ENCODE measurements at places on chromosomes 3 and 15.

DNA sequence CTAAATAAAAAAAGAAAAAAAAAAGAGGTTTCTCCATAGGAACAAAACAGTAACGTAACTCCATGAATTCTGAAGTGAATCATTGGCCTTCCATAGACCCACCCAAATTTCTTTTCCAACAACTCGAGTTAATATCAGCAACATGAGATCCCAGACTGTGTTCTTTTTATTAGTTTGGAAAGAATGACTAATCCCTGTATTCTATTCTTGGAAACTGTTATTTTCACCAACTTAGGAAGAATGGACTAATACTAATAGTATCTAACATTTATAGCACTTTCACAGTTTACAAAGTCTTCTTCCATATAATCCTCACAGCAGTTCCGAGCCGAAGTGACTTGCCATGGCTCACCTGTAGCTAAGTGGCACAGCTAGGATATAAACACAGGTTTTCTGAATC lies 72.7 kb upstream of the SLC4A7 start:
- DNase-seq: no peak

- no peak for DNase-seq
These were observed 39.6 kb downstream of the ATP13A3 start for GRCh38 chr3:194447161-194447560.

DNA sequence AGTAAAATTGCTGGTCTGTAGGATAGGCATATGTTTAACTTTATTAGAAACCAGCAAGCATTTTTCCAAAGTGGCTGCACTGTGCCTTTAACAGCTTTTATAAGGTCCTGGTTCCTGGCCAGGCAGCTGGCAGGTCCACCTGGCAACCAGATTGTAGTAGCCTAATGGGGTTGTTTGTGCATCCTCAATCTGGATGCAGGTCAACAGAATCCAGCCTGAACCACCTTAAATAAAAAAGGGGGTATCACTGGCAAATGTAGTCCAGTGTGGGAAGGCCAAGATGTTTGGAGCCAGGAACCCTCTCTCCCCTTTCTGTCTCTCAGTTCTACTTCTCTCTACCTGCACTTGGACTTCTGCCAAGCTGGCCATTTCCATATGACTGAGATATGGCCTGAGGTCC lies 200.3 kb downstream of the ZNF621 start:
- no peak for DNase-seq

- peak; percentile 62 for DNase-seq
These were observed at the start of gene ARHGEF26 for GRCh38 chr3:154120961-154121700. Gene ARHGEF26, plus strand, starts transcription at chr3:154121390. Its CDS starts 603 bp downstream, at chr3:154121993.

DNA sequence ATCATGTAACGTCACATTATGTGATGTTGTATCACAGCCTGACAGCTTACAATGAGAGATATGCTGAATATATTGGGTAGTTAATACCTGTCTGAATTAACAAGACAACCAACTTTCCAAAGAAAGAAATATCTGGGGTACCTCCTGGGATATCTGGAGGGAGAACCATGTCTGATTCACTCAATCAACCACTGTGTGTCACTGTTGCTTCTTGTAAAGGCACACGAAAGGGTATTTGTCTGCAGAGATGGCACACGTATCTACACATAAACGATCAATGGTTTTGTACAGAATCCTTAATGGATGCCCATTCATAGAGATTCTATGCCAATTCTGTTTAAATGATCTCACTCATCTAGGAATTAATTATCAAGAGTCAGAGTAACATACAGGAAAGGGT lies 252.1 kb upstream of the TMCO5A start:
- DNase-seq: no peak

- DNase-seq: no peak
These were observed 61.0 kb upstream of the PAQR5 start for GRCh38 chr15:69237718-69238117.

DNA sequence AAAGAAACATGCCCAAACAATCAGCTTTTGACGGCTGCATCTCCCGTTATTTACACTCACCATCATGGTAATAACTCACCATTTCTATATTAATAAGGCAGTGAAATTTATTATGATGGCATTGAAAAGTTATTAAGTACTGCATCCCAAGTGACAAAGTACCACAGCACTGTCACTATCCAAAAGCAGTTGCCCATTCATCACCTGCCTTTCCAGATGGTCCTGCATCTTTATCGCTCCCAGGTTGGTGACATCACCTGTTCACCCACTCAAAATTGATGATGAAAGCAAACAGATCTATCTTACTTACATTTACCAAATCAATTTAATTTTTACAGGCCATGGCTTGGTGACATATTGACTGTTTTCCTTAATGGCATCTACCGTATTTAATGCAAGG lies 299.0 kb downstream of the MECOM start:
- DNase-seq: no peak

DNA sequence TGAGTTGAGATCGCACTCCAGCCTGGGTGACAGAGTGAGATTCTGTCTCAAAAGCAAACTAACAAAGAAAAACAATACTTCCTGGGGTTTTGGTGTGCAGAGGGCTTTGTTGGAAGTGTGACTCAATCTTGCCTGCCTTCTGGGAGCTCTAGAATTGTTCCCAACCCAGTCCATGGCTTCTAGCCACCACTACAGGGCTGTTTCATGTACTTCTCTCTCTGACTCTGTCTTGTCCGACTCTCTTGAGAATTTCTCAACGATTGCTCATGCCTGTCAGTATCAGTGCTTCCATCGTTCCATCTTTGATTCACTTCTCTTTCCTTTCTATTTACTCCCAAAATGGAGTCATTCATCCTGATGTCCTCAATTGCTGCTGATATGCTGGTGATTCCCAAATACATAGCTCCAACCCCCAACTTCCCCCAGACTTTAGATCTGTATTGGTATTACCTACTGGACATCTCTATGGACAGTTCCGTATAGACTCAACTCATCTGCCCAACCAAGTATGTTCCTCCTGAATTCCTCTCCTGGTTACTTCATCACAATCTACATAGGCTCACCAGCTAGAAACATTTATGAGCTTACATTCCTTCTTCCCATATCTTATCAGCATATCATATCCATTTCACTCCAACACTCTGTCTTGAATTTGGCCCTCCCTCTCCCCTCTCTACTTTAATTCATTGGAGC lies 1.8 kb upstream of the AP2M1 start:
- DNase-seq: no peak

- no peak for DNase-seq
These were observed 33.7 kb upstream of the ABI3BP start for GRCh38 chr3:101026881-101027280.

Data from stimulated activated CD4-positive, alpha-beta T cell treated with anti-CD3 and anti-CD28 coated beads, Interleukin-15, amount 100 ng/mL, for 1 hour (primary cell).